ENCODE measurements at places on chromosomes 2 and 18. TPM values are rescaled to one million over a fixed set of nuclear protein-coding genes. Genes with fewer than 3 reads are reported as not detected.

GRCh38 chr2:12261986-12262680 is 454.6 kb upstream of the TRIB2 start:
- no peak for DNase-seq
- H3K4me3 ChIP-seq: no peak overlapping the region
- no peaks in the 10 kb centered on the region for H3K27me3 ChIP-seq
- H3K27ac ChIP-seq: no peak overlapping the region

- peak; percentile 17 for DNase-seq
- H3K4me1 ChIP-seq: peaks cover 35% of the 10 kb centered on the region
- no peaks in the 10 kb centered on the region for H3K36me3 ChIP-seq
- H3K27me3 ChIP-seq: no peaks in the 10 kb centered on the region
- peak overlapping the region; percentile 63 for H3K4me3 ChIP-seq
Measured at GRCh38 chr2:11466307-11467128, 557 bp upstream of the E2F6 start.

DNA sequence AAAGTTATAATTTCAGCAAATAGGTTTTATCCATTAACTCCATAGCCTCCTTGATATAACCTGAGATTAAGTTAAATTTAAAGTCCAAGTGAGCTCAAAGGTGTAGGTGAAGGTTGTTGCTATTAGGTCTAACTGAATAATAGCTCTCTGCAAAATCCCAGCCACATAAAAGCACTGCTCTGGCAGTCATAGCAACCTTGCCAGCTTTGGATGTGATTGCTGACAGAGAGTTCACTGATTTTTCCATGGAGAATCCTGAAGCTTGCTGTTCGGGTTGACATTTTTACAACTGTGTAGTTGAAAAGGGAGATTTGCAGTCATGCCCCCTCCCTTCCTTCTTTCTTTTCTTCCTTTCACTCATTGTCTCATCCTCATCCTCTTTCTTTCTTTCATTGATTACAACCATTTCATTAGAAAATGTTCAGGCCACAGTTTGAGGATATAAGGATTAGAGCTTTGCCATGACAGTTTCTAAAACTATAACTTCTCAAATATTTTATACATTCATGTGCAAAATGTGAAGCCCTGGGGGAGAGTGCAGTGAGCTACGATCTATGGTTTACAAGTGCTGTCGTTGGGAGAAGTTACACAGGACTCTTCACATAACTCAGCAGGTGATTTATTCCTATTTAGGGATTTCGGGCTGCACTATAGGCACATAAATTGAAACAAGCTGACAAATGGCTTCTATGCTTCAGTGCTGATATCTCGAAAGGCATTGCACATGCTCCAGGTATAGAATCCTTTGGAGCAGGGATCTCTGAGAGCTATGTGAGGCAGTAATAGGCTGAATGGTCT is 193.8 kb downstream of the LRRTM4 start:
- DNase-seq: no peak
- no peak overlapping the region for H3K4me3 ChIP-seq
- H3K36me3 ChIP-seq: no peaks in the 10 kb centered on the region
- H3K27ac ChIP-seq: no peak overlapping the region
- no peaks in the 10 kb centered on the region for H3K27me3 ChIP-seq

Gene HOXD4
- total RNA-seq: 20.5 TPM

Gene RTKN
- total RNA-seq: 38.1 TPM

DNA sequence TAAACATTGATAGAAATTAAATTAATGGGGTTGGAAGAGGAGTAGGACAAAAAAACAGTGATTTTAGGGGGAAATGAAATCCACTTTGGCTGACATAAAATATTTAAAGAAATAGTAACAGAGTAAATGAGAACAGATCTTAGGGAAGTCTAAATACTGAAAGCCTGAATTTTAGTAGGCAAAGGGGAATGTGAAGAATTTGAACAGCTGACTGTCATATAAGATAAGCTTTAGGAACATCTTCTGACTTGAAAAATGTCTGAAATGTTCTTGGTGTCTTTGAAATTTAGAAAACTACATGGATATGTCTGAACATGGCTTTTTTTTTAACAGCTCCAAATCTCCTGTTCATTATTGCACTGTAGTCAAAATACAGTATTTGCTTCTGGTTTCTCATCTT is 150.3 kb downstream of the CALCRL start:
- H3K36me3 ChIP-seq: no peaks in the 10 kb centered on the region
- peaks cover 5% of the 10 kb centered on the region for H3K4me1 ChIP-seq
- H3K27me3 ChIP-seq: no peaks in the 10 kb centered on the region
- DNase-seq: no peak
- H3K4me3 ChIP-seq: no peak overlapping the region

DNA sequence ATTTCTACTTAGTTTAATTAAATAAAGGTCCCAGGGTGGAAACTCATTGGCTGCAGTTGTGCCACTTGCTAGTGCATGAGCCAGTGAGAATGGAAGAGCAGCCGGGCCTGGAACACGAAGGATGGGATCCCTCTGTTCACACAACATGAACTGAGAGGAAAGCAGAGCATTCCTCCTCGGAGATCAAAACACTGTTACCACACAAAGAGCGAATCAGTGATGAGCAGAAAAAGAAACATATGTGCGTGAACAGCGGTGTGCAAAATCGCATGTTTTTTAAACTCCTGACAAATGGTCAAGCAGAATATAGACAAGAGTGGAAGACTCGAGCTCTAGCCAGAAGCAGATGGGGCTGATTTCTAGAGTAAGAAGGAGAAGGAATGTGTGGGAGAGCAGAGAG is 28.4 kb upstream of the ANKRD44 start:
- no peaks in the 10 kb centered on the region for H3K4me1 ChIP-seq
- DNase-seq: no peak
- H3K27me3 ChIP-seq: no peaks in the 10 kb centered on the region
- no peaks in the 10 kb centered on the region for H3K36me3 ChIP-seq
- H3K27ac ChIP-seq: no peak overlapping the region
- H3K4me3 ChIP-seq: no peak overlapping the region

- no peak for DNase-seq
- no peaks in the 10 kb centered on the region for H3K27me3 ChIP-seq
- no peak overlapping the region for H3K4me3 ChIP-seq
- no peaks in the 10 kb centered on the region for H3K36me3 ChIP-seq
Measured at GRCh38 chr2:152464851-152465470, 130.0 kb downstream of the FMNL2 start.

DNA sequence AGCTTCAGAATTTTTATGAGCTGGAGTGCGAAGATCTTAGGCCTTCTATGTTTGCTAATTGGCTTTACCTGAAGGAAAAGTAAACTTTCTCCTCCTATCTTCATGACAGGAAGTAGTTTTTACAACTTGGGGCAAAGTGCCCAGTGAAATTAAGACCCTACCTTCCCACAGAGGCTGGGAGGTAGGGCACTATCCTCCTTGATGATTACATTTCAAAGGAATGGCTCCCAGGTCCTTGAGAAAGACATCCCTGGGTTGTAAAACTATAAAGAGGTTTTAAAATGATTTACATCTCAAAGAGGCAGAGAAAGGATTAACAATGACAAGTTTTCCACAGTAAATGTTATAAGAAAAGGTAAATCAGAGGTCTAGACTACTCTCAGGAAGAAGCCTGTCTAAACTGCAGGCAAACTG is 155.8 kb downstream of the CDH7 start:
- no peak overlapping the region for H3K4me3 ChIP-seq
- no peaks in the 10 kb centered on the region for H3K27me3 ChIP-seq
- H3K27ac ChIP-seq: peak overlapping the region; percentile 45

DNA sequence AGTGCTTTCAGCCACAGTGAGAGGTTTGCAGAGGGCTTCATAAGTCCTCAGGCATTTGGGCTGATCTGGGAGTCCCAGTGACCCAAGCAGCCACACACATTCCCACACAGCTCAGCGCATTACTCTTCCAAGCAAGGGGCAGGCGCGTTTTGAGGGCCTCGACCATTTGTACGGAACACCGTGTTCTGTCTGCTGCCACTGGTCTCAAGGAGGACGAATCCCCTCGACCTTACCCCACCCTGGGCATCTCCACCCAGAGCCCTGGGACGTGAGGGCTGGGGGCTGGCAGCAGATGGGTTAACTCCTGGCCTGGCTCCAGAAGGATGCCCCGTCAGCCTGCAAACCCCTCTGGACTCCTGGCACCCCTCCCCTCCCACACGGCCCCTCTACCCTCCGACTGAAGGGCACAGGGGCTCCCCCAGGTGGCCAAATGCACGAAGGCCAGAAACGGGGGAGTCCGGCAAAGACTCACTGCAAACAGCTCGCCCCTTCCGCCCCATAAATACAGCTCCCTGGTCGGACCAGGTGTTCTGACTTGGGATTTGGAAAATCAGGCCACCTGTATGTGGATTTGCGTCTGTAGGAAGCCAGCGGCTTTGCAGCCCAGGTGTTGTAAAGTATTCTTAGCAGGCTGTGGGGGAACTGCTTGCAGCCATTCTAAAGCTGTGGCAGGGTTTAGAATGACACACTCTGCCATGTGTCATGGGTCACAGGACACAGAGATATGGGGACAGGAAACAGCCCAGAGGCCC is 33.6 kb upstream of the PTMA start:
- H3K4me3 ChIP-seq: no peak overlapping the region
- no peaks in the 10 kb centered on the region for H3K36me3 ChIP-seq
- H3K4me1 ChIP-seq: peaks cover 59% of the 10 kb centered on the region
- H3K27ac ChIP-seq: peak overlapping the region; percentile 100
- H3K27me3 ChIP-seq: no peaks in the 10 kb centered on the region
- peak; percentile 83 for DNase-seq

Gene DAPL1
- total RNA-seq: not detected

- no peaks in the 10 kb centered on the region for H3K36me3 ChIP-seq
- no peaks in the 10 kb centered on the region for H3K27me3 ChIP-seq
- no peak overlapping the region for H3K27ac ChIP-seq
Measured at GRCh38 chr18:59011786-59012185, 127.9 kb upstream of the SEC11C start.

GRCh38 chr2:180021850-180022249 is 14.8 kb upstream of the CWC22 start:
- H3K4me1 ChIP-seq: no peaks in the 10 kb centered on the region
- H3K4me3 ChIP-seq: no peak overlapping the region
- DNase-seq: no peak
- H3K36me3 ChIP-seq: no peaks in the 10 kb centered on the region

GRCh38 chr2:191050640-191050987 is 36.6 kb upstream of the STAT1 start:
- no peaks in the 10 kb centered on the region for H3K36me3 ChIP-seq
- no peak for DNase-seq
- peaks cover 6% of the 10 kb centered on the region for H3K4me1 ChIP-seq
- no peak overlapping the region for H3K4me3 ChIP-seq

DNA sequence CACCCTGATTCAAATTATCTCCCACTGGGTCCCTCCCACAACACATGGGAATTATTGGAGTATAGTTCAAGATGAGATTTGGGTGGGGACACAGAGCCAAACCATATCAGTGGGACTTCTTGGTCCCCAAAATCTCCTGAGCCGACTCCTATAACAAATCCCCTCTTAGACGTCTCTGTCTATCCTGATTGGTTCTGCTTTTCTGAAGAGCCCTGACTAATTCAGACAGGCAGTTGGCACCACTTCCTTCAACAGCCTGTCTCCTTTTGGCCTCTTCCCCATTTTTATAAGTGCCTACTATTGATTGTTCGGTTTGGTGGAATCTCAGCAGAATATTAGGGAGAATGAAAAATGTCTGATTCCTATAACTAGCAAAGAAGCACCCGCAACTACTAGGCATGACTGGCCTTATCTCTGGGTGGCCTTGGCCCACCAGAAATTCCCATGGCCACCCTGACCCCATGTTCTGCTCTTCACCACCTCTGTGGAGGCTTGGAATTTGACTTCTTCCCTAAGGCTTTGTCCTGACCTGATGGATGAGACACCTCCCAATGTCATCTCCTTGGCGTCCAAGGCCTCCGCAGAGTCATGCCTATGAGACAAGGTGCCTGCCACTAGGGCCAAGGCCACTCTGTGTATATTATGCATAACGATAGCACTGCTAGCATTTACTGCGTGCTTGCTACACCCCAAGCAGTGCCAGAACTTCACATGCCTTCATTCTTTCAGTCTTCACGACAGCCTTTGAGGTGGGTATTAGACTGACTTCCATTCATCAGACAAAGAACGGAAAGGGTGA is 218.9 kb upstream of the COPS8 start:
- no peak overlapping the region for H3K4me3 ChIP-seq
- H3K36me3 ChIP-seq: no peaks in the 10 kb centered on the region
- H3K27me3 ChIP-seq: no peaks in the 10 kb centered on the region
- no peak overlapping the region for H3K27ac ChIP-seq

GRCh38 chr2:158414538-158414937 is 42.0 kb downstream of the CCDC148 start:
- no peaks in the 10 kb centered on the region for H3K4me1 ChIP-seq
- no peak for DNase-seq
- H3K36me3 ChIP-seq: no peaks in the 10 kb centered on the region
- no peak overlapping the region for H3K27ac ChIP-seq

Gene HDHD2
- 14.2 TPM for total RNA-seq

DNA sequence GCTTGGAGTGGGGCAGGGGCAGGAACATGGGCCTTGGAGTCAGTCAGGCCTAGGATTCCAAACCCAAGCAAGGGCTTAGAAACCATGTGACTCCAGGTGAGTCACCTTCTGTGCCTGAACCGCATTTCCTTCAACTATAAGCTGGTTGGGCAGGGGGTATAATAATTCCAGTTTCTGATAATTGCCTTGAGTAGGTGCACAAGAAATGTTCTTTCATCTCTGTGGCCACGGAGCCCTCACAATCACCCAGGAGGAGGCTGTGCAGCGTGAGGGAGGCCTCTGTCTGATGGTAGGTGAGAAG is 112.1 kb upstream of the HAAO start:
- no peak overlapping the region for H3K27ac ChIP-seq
- H3K4me3 ChIP-seq: no peak overlapping the region
- DNase-seq: no peak
- H3K4me1 ChIP-seq: peaks cover 38% of the 10 kb centered on the region

Gene IL36G
- total RNA-seq: not detected

DNA sequence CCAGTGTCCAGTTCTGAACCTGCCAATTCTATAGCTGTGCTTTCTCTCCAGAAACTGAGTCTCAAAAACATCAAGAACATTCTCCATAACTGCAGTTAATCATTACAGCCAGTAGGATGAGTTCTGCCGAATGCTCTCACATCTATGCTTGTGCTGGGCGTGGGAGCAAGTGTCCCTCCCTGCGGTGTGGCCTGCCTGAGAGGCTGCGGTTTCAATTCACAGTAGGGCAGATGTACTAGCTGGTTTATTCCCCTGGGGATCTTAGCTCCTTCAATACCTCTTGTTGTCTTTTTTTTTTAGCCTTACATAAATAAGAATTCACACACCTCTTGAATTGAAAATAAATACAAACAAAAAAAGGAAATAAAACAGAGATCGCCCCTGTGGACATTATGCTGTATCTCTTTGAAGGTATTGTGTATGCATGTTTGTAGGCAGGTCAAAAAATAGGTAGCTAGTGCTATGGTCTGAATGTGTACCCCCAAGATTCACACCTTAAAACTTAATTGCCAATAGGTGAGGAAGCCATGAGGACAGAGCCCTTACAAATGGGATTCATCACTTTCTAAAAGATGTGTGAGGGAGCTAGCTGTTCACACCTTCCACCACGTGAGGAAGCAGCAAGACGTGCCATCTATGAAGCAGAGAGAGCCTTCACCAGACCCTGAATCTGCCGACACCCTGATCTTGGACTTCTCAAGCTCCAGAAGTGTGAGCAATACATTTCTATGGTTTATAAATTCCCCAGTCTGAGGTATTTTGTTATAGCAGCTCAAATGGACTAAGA is 74.3 kb downstream of the BCL2L11 start:
- no peaks in the 10 kb centered on the region for H3K4me1 ChIP-seq
- no peaks in the 10 kb centered on the region for H3K36me3 ChIP-seq
- H3K27ac ChIP-seq: no peak overlapping the region
- no peaks in the 10 kb centered on the region for H3K27me3 ChIP-seq
- H3K4me3 ChIP-seq: no peak overlapping the region
- peak; percentile 52 for DNase-seq

- H3K4me3 ChIP-seq: no peak overlapping the region
- no peak for DNase-seq
- H3K36me3 ChIP-seq: no peaks in the 10 kb centered on the region
Measured at GRCh38 chr18:63534615-63535014, 7.6 kb upstream of the SERPINB12 start.
